ENCODE measurements at places on chromosomes 1 and 21.

DNA sequence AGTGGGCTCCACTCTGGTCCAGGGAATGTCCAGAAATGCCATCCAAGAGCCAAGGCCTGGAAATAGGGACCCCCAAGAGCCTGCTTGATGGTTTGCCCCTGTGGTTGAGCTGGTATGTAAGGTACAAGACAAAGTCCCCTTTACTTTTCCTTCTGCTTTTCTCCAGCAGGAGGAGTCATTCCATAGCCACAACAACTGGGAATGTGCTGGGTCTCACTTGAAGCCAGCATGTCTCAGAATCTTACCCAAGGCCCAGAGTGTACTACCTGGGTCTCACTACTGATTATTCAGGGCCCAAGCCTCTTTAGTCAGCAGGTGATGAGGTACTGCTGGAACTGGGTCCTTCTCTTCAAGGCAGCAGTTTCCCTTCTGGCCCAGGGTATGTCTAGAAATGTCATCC is 62.1 kb upstream of the CD55 start:
- no peak for DNase-seq

GRCh38 chr1:235566084-235566483 is 61.8 kb upstream of the B3GALNT2 start:
- DNase-seq = no peak

- no peak for DNase-seq
These were observed 36.0 kb downstream of the PTPRU start for GRCh38 chr1:29272147-29272907.

DNA sequence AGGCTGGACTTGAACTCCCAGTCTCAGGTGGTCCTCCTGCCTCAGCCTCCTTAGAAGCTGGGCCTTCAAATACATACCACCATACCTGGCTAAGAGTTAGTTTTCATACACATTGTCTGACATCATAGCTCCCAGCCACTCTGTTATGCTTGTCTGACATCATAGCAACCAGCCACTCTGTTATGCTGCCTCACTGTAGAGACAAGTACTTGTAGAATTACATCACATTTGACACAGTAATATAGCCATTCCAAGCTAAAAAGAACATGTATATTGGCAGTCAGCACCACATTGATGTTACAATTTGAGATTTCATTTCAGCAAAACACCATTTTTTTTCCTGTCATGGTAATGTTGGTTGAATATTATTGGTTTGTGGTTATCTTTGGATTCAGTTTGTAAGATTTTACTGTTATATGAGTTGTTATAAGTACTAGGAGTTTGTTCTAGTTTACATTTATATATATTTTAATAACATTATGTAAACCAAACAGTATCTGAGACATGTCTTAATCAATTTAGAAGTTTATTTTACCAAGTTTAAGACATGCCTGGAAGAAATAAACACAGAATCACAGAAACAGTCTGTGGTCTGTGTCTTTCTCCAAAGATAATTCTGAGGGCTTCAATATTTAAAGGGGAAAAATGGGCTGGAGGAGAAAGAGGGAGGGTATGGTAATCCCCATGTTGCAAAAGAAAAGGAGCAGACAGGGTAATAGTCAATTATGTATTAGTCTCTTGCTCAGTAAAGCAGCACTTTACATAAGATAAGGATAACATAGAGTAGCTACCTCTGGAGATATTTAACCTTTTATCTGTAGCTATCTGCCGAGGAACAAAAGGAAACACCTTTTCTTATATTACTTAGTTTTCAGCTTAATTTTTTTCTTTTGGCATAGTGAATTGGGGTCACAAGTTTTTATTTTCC is 43.0 kb downstream of the XPR1 start:
- DNase-seq = no peak

GRCh38 chr1:112457241-112457640 is 51.5 kb upstream of the WNT2B start:
- no peak for DNase-seq

GRCh38 chr1:205354259-205355074 is 2.3 kb downstream of the KLHDC8A start:
- DNase-seq = peak; percentile 18

GRCh38 chr1:154157520-154158306 is 2.8 kb upstream of the NUP210L start:
- DNase-seq = peak; percentile 27

- no peak for DNase-seq
These were observed 307.4 kb downstream of the KIF26B start for GRCh38 chr1:245462161-245462560.

DNA sequence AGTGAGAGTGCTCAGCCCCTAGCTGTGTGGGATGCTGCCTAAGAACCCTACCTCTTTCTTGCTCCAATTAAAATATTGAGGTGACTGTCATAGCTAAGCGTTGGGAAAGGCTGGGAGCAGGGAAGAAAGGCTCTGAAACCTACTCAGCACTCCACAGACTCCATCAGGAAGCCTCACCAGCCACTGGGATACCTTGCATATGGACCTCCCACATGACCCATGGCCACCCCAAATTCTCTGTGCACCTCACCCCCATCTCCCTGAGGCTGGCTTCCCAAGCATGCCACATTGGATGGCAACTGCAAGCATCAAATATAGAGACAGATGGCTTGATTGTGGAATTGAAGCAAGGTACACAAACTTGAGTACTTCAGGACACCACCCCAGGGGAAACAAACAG is 41.8 kb downstream of the FLVCR1 start:
- no peak for DNase-seq

- DNase-seq = no peak
These were observed 168.4 kb downstream of the FASLG start for GRCh38 chr1:172827301-172827700.

GRCh38 chr1:110176299-110176956 is 26.1 kb downstream of the SLC6A17 start:
- DNase-seq = no peak

DNA sequence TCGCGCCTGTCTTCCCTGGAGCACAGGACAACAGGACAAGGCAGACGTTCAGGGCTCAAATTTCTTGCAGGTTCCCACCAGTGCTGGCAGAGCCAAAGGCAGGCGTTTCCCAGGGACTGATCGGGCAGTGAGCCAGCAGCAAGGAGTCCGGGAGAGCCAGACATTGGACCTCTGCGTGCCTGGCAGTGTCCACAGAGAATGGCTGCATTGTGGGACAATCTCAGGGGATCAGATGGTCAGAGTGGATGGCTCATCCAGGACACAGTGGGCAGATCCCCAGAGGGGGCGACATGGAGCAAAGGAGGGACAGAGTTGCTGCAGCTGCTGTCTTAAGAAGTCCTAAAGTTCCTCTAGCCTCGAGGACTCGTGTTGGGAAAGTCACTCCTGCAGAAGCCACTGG is 4.6 kb downstream of the TMEM63A start:
- DNase-seq = no peak

- DNase-seq = no peak
These were observed 147.6 kb downstream of the DYRK1A start for GRCh38 chr21:37514038-37514667.

DNA sequence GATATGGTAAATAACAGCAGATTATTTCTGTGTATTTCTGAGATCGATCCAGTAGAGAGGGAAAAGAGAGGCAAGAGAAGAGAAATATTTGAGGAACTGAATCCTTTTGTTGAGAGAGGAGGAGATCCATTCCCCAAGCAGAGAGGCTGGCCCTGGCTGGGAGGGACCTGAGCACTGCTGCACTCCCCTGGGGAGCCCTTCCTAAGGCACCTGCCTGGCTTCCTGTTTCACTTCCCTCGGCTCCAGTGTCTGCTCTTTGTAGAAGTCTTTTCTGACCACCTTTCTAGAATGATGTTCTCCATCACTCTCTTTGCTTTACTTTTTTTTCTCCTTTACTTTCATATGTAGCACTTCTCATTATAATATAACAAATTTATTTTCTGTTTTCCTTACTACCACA is 42.3 kb upstream of the SLC6A9 start:
- DNase-seq = no peak

DNA sequence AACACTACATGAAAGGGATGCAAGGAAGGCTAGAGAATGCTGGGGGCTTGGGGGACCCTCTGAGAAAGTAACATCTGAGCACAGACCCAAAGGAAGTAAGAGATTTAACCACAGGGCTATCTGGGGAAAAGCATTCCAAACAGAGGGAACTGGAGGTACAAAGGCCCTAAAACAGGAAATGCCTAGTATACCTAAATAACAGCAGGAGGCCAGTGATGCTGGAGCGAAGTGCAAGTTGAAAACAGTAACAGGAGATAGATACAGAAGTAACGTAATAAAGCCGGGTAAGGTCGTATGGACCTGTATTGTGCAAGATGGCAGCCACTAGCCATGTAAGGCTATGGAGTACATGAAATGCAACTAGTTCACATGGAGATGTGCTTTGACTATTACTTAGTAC is 52.1 kb downstream of the CD34 start:
- DNase-seq = no peak

- DNase-seq = no peak
These were observed 18.8 kb downstream of the TMCC2 start for GRCh38 chr1:205246351-205247119.

- DNase-seq = no peak
These were observed 1.4 kb downstream of the NCF2 start for GRCh38 chr1:183588827-183589226.

DNA sequence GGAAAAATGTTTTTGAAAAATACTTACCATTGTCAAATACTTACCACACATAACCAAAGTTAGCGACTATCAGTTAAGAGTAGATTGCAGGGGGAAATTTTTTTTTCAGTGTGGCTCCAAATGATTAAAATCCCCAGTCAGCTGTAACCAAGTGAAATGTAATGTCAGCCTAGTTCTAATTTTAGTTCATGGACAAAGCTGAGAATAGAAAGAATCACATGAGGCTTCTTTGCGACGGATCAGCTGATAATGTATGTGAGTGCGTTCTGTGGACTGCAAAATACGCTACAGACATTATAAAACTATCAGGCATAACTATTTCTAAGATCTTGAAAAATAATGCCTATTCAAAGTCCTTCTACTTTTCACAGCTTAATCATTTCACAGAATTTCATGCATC is at the start of gene LRRC39:
TSS of gene LRRC39 (minus strand) at position 166 of the 400 bp plus-strand sequence. CDS start 9,740 bp downstream, outside the sequence.
- no peak for DNase-seq

DNA sequence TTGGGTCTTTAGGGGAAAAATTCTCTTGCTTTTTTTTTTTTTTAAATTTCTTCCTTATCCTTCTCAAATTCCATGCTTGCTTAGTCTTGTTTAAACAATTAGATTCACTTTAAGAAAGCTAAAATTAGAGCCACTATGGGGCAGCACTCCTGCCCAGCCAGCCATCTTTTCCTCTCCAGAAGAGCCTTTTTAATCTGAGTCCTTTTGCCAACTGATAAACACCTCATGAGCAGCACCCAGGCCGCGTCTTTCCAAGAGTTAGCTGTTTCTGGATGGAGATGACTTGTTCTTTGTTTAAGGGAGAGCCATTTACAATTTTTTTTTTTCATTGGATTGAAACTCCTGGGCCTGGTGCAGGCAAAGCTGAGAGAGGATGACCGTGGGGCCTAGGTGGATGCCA is 53.3 kb upstream of the TSPAN2 start:
- DNase-seq = no peak

DNA sequence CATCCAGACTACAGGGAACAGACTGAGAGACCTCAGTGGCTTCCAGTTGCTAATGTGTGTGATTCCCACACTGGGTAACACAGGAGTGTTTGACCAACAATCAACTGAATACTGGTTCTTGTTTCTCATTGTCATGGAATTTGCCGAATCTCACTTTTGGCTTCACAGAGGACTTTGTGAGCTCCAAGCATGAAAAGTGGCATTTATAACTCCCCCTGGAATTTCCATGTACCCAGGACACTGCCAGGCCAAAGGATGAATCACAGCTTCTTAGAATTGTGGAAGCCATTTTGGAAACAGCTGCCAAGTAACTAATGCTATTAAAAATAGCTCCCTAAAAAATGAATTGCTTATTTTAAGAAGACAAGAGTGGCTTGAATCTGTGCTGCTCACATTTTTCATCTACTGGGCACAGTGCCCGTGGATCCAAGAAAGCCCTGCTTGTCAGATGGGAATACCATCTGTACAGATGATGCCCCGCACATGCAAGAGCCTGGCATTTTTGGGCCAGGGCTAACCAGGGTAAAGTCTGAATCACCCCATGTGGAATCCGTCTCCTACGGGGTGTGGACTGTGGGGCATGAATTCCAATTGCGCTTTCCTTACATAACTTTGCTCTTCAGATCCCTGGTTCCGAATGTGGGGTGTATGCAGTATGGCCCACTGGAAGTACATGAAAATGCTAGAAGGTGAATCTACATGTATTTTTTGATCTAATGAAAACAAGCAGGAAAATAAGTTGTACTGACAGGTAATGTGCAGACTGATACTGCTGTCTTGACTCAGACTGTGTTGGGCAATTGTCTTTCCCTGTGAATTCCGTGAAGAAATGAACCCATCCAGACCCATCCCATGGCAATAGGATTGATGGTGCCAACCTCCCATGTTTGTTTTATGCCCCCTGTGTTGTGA is 487.3 kb downstream of the SIPA1L2 start:
- DNase-seq = no peak

- no peak for DNase-seq
These were observed 13.9 kb downstream of the BTBD19 start for GRCh38 chr1:44822131-44822701.

GRCh38 chr1:112312879-112313278 is 83.1 kb upstream of the CTTNBP2NL start:
- DNase-seq = no peak

GRCh38 chr1:94049791-94050190 is 71.2 kb downstream of the ABCA4 start:
- DNase-seq = no peak

DNA sequence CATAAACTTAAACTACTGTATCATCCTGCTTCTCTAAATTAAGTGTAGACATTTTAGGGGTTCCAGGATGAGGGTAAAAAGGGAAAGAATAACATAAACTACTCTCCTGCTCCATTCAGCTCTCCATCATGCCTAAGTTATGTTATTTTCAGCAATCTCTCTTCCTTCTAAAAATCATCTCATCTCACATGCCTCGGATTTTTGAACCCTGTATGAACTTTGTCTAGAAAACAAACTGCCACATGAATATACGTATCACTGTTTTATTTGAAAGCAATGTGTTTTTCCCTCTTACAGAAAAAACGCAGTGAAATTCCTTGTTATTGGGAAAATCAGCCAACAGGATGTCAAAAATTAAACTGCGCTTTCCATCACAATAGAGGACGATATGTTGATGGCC is 32.6 kb downstream of the ZBED6 start:
- DNase-seq = no peak

DNA sequence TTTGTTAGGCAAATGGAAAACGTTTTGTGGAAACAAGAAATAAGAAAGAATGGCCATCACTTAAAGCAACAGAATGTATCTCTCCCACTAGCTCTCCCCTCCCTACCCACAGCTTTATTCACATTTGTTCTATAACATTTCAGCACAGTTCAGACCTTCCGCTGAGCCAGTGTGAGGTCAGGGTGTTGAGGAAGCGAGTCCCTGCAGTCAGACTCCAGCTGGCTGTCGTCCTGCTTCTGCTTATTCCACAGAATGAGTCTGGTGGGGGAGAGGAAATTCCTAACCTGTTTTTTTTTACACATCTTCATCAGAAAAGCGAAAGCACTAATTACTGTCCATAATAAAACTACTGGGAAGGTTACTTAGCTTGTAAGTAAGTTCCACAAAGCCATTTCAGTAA is 39.0 kb downstream of the MRPL39 start:
- DNase-seq = no peak

- DNase-seq = no peak
These were observed 8.0 kb downstream of the NOL9 start for GRCh38 chr1:6546326-6546725.

Data from stimulated activated CD4-positive, alpha-beta T cell treated with anti-CD3 and anti-CD28 coated beads, Interleukin-1b, Interleukin-23, amount 100 ng/mL, for 1 hour (primary cell).